Stimulated activated CD4-positive, alpha-beta T cell treated with anti-CD3 and anti-CD28 coated beads, Interleukin-1b, Interleukin-23, amount 100 ng/mL, for 1 hour (primary cell): ENCODE measurements at places on chromosomes 2 and 18.

GRCh38 chr2:207465894-207466293, 63.9 kb upstream of the CREB1 start:
- DNase-seq = no peak

- no peak for DNase-seq
Measured at GRCh38 chr2:237205561-237205971, 119.9 kb downstream of the COPS8 start.

DNA sequence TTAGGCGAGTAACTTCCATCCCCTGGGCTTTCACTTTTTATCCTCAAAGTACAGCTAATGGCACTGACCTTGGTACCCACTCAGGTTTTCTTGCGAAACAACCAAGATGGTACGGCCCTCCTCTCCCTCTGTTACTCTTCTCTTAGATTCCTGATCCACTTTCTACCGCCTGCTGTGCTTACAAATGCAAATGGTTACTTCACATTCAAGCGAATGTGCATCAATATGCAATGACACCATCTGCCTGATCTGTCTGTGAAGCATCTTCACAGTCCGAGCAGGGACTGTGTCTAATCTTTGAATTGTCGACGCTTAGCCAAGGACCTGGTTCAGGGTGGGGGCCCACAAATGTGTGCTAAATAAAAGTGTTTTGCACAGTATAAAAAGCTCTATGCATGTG, 112.2 kb downstream of the TRIB2 start:
- no peak for DNase-seq

DNA sequence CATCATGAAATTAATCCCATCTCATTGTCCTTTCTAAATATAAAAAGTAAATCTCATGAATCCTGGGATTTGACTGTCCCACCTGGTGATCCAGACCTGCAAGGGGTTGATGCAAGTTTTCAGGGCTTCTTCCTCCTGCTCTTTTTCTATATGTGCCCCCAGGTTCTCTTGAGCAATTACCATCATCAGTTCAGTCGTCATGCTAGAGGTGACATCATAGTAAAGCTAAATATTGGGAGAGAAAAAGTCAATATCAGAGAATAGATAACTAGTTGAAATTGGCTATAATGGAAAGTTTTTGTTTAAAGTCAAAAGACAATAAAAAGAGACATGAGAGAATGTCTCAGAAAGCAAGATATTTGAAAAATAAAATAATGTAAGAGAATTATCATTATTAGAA, 8.3 kb downstream of the MDH1B start:
- DNase-seq = no peak

DNA sequence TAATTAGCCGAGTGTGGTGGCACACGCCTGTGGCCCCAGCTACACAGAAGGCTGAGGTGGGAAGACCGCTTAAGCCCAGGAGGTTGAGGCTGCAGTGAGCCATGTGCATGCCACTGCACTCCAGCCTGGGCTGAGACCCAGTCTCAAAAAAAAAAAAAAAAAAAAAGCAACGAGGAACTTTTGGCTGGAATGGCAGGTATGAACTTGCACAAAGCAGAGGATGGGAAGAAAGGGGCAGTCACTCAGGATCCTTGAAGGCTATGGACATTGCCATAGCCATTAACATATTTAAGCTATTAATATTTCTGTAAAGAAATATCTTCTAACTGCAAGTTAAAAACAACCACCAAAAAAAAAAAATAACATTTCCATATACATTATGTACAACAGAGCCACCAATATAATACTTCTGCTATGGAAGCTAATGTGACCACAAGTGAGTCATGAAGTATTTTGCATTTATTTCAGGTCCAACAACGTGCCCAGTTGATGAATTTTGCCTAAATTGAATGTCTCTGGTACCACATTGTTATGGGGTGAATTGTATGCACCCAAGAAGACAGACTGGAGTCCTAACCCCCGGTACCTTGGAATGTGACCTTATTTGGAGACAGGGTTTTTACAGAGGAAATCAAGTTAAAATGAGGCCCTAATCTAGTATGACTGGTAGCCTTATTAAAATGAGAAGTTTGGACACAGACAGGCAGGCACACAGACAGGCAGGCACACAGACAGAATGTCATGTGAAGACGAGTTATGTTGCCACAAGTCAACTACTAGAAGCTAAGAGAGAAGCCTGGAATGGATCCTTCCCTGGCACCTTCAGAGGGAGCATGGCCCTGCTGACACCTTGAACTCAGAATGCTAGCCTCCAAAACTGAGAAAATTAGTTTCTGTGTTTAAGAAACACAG, 102.8 kb downstream of the RBMS1 start:
- DNase-seq = no peak

DNA sequence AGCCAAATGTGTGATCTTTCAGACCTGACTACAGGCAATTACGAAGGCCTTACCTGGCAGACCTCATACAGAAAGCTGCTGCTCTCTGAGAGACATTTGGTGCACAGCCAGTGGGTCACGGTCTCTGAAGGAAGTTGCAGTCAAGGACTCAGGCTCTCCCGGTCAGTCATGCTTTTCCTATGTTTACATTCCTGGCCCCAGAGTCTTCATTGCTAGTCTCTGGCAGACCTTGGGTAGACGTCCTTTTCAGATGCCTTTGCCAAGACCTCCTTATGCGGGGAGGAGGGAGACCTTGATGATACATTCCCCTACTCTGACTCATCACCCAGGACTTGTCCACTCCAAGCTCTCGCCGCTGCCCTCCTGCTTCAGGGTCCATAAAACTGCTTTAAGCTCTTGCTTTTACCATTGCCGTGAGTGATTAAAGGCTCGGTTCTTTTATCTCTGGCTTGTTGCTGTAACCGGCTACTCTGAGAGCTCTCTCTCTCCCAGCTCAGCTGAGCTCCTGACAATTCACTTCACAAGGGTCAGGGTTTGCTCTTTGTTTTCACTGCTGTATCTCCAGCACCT, 62.0 kb upstream of the SLC35F5 start:
- no peak for DNase-seq

DNA sequence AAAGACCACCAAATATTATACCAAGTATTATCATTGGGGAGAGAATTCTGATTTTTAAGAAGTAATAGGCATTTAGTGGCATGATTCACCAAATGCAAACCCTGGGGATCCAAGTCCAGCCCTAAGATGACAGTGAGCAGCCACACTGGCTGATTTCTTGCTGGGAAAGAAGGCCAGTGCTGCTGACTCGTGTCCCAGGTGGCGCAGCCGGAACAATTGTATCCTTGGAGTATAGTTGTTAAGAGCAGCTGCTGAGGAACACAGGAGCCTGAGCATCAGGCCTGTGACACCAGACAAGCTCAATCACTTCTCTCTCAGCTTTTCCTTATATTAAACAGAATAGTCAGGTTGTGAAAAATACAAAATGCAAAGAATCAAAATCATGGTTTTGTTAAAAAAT, 48.4 kb downstream of the LRP1B start:
- DNase-seq = no peak

DNA sequence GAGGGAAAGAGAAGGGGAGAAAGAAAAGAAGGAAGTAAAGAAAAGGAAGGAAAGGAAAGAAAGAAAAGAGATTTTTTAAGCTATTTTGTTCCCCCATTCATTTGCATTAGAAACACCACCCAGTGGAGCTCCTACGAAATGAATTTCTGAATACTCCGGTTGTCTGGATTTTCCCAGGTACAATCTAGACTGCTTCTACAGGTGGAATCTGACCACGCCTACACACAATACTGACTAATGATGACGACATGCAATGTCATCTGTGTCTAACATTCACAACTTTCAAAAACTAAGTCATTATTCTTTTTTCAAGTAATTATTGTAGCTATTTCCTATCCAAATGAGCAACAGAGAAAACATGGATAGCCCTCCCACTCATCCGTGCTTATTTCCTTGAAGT, 121.7 kb downstream of the ZNF516 start:
- DNase-seq = no peak

GRCh38 chr2:45728458-45728942, 77.0 kb downstream of the PRKCE start:
- DNase-seq = no peak

GRCh38 chr18:42141439-42141838, 186.4 kb downstream of the PIK3C3 start:
- DNase-seq = no peak

DNA sequence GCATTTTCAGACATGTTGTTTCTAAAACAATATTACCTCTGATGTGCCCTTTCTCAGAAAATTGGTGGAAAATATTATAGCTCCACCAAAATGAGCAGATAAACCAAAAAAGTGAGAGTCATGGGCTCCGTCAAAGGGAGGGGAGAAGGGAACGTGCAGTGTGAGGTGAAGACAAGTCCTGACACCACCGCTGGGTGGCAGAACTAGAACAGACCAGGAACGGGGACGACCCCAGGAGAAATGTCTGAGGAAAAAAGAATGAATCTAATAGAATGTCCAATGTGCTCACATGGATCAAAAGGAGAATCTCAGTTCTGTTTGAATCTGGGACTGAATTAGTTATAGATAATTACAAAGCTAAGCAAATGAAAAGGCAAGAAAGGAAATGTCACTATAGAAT, 22.6 kb upstream of the BCL2 start:
- DNase-seq = no peak
